ENCODE measurements at places on chromosomes 4 and X.
A peak's percentile ranks its signal among the peaks of the same experiment; 100 is the strongest.

DNA sequence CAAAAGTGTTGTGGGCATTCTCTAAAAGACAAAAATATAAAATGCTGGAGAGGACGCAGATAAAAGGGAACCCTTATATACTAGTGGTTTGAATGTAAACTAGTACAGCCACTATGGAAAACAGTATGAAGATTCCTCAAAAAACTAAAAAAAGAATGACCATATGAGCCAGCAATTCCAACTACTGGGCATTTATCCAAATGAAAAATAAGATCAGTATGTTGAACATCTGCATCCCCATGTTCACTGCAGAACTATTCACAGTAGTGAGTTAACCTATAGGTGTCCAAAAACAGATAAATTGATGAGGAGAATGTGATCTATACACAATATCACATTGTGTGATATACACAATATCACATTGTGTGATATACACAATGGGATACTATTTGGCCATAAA, 1615.3 kb downstream of the PCDH18 start:
- no peak for DNase-seq

- no peak for DNase-seq
Measured at GRCh38 chr4:35739308-35739707, 505.0 kb downstream of the ARAP2 start.

DNA sequence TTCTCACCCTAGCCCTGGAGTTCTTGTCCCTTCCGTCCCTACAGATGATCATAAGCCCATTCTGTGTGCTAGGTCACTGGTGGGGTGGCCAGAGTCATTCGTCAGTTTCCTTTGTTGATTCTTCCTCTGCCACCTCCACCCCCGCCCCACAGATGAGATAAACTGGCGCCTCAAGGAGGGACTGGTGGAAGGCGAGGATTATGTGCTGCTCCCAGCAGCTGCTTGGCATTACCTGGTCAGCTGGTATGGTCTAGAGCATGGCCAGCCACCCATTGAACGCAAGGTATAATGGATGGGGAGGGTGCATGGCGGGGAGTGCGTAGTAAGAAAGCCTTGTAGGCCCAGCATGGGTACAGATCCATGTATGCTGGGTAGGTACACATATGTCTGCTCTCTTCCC, 6.4 kb downstream of the USP11 start:
- DNase-seq: no peak

- DNase-seq: no peak
Measured at GRCh38 chr4:59484944-59485343, 1715.2 kb upstream of the ADGRL3 start.

- DNase-seq: peak; percentile 2
Measured at GRCh38 chr4:159764343-159764952, 661.6 kb downstream of the RAPGEF2 start.

GRCh38 chrX:115322375-115322774, 32.9 kb downstream of the LUZP4 start:
- DNase-seq: no peak

DNA sequence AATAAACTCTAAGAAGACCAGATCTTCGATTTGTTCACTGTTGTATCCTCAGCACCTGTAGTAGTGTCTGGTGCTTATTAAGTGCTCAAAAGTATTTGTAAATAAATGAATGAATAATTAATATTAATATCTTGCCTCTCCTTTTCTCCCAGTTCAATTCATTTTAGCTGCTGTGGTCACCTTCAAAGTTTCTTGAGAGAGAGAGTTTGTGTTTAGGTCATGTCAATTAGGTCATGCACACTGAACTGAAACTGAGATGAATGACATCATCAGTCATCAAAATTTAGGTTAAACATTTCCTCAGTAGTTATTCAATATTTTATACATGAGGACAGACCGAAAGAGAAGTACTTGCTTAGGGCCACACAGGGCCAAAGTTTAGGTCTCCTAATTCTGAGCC, 73.5 kb downstream of the ANXA3 start:
- no peak for DNase-seq

DNA sequence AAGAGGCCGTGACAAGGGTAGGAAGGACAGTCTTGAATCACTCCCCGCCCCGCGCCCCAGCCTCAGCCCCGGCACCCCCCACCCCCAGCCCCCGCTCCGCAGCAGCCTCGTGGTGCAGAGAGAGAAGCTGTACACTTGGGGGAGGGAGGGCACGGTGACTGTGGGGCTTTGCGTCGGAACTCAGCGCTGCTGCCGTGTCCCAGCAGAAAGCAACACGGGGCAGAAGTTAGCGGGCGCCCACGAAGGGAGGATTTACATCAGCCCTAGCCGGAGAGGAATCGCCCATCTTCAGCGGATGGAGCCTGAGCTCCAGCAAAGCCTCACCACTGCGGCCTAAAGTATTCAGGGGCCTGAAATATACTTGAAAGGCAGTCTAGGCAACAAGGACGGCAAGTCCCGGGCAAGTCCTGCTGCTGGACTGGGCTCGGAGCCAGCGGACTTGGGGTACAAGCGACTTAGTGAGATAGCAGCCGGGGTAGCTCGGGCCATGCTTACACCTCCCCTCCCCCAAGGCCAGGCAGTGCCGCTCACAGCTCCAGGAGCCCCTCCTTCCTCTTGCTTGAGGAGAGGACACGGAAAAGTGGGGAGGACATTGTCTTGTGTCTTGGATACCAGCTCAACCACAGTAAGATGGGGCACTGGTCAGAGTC, 18.5 kb upstream of the OPN1LW start:
- DNase-seq: no peak

DNA sequence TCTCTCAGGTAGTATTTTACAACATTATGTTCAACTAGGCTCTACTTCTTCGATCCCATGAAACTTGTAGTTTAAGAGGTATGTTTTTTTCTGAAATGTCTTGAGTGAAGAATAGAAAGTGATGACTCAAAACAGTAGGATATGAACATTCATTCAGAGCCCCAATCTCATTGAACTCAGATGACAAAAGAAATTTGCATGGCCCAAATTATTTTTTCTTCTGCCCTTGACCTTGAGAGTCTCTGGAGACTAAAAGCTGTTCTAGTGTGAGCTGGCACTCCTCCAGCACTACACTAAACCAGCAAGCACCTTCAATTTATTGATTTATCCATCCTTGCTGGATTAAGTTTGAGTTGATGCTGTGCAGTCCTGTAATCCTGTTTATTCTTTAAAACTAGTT, 4.0 kb downstream of the DCLK2 start:
- no peak for DNase-seq

GRCh38 chr4:89242864-89243732, 64.5 kb downstream of the GPRIN3 start:
- no peak for DNase-seq

DNA sequence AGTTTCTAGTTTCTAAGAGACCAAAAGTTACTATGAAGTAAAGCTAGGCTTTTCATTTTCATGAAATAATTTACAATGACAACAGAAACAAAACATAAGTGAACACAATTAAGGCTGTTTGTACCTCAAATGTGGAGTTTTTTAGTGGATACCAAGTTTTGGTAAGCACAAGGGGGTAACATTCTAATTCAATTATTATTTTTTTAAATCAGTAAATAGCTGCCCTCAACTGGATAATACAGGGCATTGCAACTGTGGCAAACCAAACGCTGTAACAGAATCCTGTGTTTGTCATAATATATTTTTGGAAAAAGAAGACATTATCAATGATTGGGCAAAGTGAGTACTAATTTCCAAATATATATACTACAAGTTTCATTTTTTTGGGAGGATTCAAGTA, 150.3 kb downstream of the FBXW7 start:
- no peak for DNase-seq

GRCh38 chr4:15963576-15963975, 601 bp upstream of the FGFBP2 start:
- DNase-seq: no peak

DNA sequence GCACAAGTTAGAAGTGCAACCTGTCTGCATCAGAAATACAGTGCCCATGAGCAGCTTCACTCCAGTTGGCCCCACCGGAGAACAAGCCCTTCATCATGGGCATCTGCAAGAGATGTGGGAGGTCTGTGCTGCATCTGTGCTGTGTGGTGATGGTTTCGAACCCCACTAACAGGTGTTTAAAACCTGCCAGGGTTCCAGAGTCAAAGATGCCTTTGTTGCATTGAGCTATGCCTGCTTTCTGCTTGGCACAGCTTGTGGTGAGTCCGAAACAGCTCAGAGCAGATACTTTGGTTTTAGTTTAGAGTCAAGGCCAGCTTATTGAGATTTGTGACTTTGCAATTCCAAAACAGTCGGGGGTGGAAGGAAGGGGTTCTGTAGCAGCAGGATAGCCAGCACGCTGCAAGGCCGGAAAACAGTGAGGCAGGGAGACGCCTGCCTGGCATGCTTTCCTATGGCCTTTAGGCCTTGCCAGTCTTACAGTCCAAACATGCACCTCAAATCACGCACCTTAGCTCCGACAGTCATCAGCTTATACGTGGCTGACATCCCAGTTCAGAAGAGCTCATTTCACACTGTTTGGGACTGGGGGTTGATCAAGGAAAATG, 21.8 kb downstream of the MAGEA9 start:
- no peak for DNase-seq

DNA sequence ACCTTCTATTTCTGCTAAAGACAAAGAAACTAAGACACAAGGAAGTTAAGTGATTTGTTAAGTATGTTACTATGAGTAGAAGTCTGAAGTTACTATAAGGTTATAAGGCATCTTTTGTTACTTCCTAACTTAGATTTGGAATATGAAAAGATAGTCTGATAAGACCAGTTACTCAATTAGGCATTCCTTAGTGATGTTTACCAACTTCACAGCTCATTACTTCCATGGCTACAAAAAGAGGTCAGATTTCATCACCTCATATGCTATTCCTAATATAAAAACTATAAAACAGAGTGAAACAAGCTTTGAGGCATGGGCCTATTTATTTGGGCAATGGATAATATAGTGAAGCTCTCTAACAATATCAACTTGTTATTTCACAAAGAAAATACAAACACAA, 143.1 kb downstream of the TBCK start:
- DNase-seq: no peak

DNA sequence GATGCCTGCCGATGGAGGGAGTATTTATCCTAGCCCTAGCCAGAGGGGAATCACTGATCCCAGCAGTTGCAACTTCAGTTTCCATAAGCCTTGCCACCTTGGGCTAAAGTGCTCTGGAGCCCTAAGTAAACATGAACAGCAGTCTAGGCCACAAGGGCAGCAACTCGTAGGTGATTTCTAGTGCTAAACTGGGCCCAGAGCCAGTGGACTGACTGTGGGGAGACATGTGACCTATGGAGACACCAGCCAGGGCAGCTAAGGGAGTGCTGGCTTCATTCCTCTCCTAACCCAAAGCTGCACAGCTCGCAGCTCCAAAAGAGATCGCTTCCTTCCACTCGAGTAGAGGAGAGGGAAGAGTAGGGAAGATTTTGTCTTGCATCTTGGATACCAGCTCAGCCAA, 120.8 kb upstream of the MAGEA10 start:
- no peak for DNase-seq

DNA sequence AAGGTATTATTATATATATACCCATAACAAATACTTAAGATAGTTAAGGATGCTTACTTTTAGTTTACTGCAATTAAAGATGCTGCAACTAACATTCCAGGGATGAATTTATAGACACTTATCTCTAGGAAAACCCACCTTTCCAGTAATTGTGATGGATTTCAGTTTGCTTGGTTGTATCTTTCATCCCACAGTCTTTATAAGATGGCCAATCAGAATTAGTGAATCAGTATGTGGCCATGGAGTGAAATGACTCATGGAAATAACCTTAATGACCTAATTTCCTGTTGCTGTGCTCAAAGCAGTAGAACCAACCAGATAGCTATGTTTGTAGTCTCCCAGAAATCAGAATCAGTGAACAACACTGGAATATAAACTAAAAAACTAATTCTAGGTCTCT, 26.4 kb downstream of the MOSPD2 start:
- no peak for DNase-seq

- DNase-seq: no peak
Measured at GRCh38 chrX:45765767-45766166, 565.1 kb upstream of the DIPK2B start.

DNA sequence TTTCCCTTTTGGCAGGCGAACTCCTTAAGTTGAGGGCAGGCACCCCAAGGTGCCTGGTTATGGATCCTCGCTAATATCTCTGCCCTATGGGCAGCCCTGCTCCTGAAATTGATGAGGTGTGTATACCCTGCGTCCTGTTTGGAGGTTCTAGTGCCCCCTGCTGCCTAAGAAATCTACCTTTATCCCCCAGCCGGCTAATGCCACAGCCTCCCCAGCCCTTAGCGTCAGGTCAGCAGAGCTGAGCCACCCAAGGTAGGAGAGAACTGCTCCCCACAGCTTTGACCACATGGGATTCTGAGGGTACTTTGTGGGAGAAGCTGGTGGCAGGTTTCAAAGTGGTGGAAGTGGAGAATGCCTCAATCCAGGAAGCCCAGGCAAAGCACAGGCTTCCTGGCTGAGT, 50.8 kb downstream of the ANAPC4 start:
- DNase-seq: no peak

- DNase-seq: no peak
Measured at GRCh38 chrX:134849390-134849789, 141.4 kb upstream of the SMIM10 start.

- DNase-seq: no peak
Measured at GRCh38 chr4:107069049-107069448, 32.9 kb upstream of the DKK2 start.

GRCh38 chr4:139711461-139711860, 45.8 kb downstream of the MGST2 start:
- no peak for DNase-seq

DNA sequence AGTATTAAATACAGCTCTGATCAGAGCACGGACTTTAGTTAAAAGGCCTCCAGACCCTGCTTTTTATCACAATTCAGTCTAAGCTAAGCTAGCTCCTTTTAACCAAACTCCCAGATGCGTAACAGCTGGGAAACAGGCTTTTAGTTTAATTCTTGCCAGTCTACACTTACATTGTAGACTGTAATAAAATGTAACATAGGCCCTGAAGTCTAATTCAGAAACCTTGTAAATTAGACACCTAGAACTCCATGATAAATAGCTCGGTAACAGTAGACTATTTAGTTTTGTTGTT, 20.1 kb downstream of the FBXO8 start:
- DNase-seq: no peak

GRCh38 chrX:6266041-6266440, 37.4 kb upstream of the NLGN4X start:
- no peak for DNase-seq
